ENCODE measurements at places on chromosomes 7 and 10. TPM values are rescaled to one million over a fixed set of nuclear protein-coding genes. Genes with fewer than 3 reads are reported as not detected.

The PIP gene
- total RNA-seq: not detected

The SUN3 gene
- not detected for total RNA-seq

The SPDYE3 gene
- not detected for total RNA-seq

The MRPL32 gene
- 59.8 TPM for total RNA-seq

The MYL10 gene
- total RNA-seq: not detected

The PLAU gene
- total RNA-seq: 143 TPM

The OPALIN gene
- total RNA-seq: not detected

The NUTM2E gene
- under 0.01 TPM for total RNA-seq
